ENCODE measurements at places on chromosomes 12 and 14. TPM values are rescaled to one million over a fixed set of nuclear protein-coding genes. Genes with fewer than 3 reads are reported as not detected.
A peak's percentile ranks its signal among the peaks of the same experiment; 100 is the strongest.

GPR84 gene
- total RNA-seq, result not detected

KRT6C gene
- not detected for total RNA-seq

TIGAR gene
- total RNA-seq, result 18.0 TPM

PPFIA2 gene
- total RNA-seq, result 1.1 TPM

PARPBP gene
- total RNA-seq, result 20.5 TPM

KRT78 gene
- not detected for total RNA-seq

DNA sequence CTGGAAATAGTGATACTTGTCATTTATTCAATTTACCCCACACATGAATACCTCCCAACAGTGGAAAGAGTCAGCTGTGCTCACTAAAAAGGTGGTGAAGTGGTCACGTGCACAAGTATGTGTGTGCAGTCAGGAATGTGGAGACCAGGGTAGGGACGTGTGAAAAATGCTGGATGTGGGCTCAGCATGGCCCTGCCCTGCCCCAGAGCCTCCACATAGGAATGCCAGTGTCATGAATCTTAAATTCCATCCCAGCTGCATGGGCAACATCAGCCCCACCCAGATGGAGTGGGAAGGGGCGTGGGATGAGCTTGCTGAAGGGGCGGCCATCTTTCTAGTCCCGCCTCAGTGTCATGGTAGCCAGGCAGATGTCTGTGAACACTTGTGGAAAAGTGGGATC, 87.7 kb downstream of the C12orf75 start:
- H3K4me1 ChIP-seq, result no peaks in the 10 kb centered on the region
- DNase-seq, result no peak
- H3K27me3 ChIP-seq, result no peaks in the 10 kb centered on the region
- no peak overlapping the region for H3K4me3 ChIP-seq

DNA sequence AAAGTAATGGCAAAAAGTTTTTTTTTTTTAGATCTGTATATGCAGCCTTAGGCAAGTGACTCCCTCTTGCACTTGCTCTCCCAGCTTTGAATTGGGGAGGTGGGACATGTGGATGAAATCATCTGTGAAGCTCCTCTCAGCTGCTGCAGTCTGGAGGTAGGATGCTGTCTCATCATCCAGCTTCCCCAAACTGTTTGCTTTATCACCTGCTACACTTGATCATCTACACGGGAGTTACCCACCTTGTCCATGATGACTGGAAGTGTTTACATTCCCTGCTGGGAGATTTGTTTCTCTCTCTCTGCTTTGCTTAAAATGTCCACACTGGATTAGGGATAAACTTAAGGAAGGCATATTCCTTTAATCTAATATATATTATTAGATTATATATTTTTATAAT, 8.5 kb upstream of the FGF23 start:
- 0 out of 2 replicates have a peak, but pooled peaks cover 6% of the 10 kb centered on the region for H3K4me1 ChIP-seq
- no peaks in the 10 kb centered on the region for H3K27me3 ChIP-seq
- no peak overlapping the region for H3K4me3 ChIP-seq

DNA sequence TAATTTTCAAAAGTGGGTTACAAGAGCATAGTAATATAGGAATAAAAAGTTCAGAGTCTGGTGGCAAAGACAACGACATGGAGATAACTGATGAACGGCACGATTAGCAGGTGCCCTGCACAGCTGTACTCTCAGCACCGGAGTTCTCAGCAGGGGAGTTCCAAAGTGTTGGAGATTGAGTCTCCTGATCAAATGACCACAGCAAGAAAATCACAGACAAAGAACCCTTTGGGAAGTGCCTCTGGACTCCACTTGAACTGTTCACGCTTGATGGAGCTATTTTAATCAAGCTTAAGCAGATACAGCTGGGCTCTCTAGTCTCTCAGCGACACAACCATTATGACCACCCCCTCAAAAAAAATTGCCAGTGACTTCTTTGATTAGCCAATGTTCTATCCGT, 153.1 kb downstream of the ALG10B start:
- H3K4me1 ChIP-seq, result peaks cover 5% of the 10 kb centered on the region
- peaks cover 16% of the 10 kb centered on the region for H3K36me3 ChIP-seq
- no peak overlapping the region for H3K4me3 ChIP-seq
- no peak overlapping the region for H3K27ac ChIP-seq
- no peak for DNase-seq

DNA sequence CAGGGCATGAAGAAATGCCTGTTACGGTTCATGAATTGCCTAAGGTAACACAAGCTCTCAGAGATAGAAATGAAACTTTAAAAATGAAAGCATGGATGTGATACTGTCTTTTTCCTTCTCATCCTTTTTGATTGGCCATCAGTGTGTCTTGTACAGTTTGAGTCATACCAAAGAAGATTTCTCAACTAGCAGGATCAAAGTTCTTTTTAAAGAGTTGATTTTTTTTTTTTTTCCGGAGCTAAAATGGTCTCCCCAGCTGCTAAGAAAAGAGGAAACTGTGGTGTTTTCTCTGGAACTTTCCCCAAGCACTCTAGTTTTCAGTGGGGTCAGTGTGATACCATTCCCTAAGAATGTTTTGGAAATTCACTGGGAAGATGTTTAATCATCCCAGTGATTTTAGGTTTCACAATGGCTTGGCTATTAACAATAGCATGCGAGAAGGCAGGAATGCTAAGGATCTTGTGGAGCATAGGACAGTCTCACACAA, 105.0 kb downstream of the ETNK1 start:
- no peaks in the 10 kb centered on the region for H3K27me3 ChIP-seq
- no peak for DNase-seq
- no peak overlapping the region for H3K27ac ChIP-seq
- H3K36me3 ChIP-seq, result no peaks in the 10 kb centered on the region
- H3K4me1 ChIP-seq, result peaks cover 5% of the 10 kb centered on the region
- no peak overlapping the region for H3K4me3 ChIP-seq

DNA sequence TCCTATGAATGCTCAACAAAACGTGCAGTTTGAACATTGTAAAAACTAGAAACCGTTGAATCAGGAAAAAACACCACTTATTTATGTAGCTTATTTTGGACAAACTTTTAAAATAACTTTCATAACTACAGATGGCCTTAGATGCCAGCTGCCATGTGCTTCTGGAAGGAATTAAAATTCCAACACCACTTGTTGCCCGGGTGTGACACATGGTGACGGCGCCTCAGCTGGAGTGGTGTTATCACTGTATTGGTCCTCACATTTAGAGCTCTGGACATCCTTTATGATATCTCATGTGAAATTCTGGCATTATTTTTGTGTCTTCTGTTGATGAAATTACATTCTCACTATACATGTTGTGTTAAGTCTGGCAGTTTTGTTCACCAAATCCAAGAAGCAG, 211.0 kb downstream of the IPO8 start:
- H3K27ac ChIP-seq, result no peak overlapping the region
- no peak overlapping the region for H3K4me3 ChIP-seq
- no peaks in the 10 kb centered on the region for H3K36me3 ChIP-seq

- no peak overlapping the region for H3K27ac ChIP-seq
- H3K4me3 ChIP-seq, result no peak overlapping the region
- no peaks in the 10 kb centered on the region for H3K27me3 ChIP-seq
Observed at GRCh38 chr14:22551605-22551997, 37.4 kb downstream of the DAD1 start.

DNA sequence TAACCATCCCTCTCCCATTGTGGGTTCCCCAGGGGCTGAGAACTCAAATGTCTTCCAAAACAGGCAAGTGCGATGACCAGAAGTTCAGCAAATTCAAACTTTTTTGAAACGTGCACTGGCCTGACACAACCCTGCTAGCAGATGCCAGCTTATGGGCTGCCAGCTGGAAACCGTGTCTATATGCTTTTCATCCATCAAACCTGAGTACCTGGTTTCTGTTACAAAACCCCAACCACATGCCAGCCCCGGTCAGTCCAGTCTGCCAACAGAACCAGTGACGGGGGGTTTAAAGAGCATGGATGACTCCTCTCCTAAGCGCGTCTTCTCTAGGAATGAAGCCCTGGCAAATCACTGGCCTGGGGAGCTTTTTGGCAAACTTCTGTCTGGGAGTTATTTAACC, 189.7 kb downstream of the TTC7B start:
- no peak overlapping the region for H3K27ac ChIP-seq
- no peaks in the 10 kb centered on the region for H3K36me3 ChIP-seq
- H3K4me1 ChIP-seq, result peaks cover 36% of the 10 kb centered on the region
- no peaks in the 10 kb centered on the region for H3K27me3 ChIP-seq

GRCh38 chr14:96852823-96853422, 55.7 kb downstream of the VRK1 start:
- H3K27ac ChIP-seq, result peak overlapping the region; percentile 58
- H3K36me3 ChIP-seq, result peaks cover 33% of the 10 kb centered on the region
- DNase-seq, result no peak
- H3K4me1 ChIP-seq, result 0 out of 2 replicates have a peak, but pooled peaks cover 7% of the 10 kb centered on the region

- no peak overlapping the region for H3K4me3 ChIP-seq
- H3K27me3 ChIP-seq, result no peaks in the 10 kb centered on the region
- H3K4me1 ChIP-seq, result no peaks in the 10 kb centered on the region
- DNase-seq, result no peak
Observed at GRCh38 chr14:32620303-32620702, 291.2 kb downstream of the AKAP6 start.

GRCh38 chr12:102602521-102602920, 122.2 kb upstream of the IGF1 start:
- no peak overlapping the region for H3K4me3 ChIP-seq
- peaks cover 4% of the 10 kb centered on the region for H3K36me3 ChIP-seq
- H3K27ac ChIP-seq, result no peak overlapping the region
- peaks cover 4% of the 10 kb centered on the region for H3K4me1 ChIP-seq
- no peak for DNase-seq
- no peaks in the 10 kb centered on the region for H3K27me3 ChIP-seq

- peak overlapping the region; percentile 15 for H3K27ac ChIP-seq
- peaks cover 52% of the 10 kb centered on the region for H3K4me1 ChIP-seq
- H3K36me3 ChIP-seq, result no peaks in the 10 kb centered on the region
- no peak overlapping the region for H3K4me3 ChIP-seq
- DNase-seq, result no peak
Observed at GRCh38 chr14:68934066-68934465, 45.0 kb downstream of the ACTN1 start.

GRCh38 chr14:99512110-99512449, 30.9 kb downstream of the CCNK start:
- no peak overlapping the region for H3K4me3 ChIP-seq
- H3K36me3 ChIP-seq, result peaks cover 26% of the 10 kb centered on the region
- no peak for DNase-seq
- H3K4me1 ChIP-seq, result peaks cover 14% of the 10 kb centered on the region
- no peak overlapping the region for H3K27ac ChIP-seq

DNA sequence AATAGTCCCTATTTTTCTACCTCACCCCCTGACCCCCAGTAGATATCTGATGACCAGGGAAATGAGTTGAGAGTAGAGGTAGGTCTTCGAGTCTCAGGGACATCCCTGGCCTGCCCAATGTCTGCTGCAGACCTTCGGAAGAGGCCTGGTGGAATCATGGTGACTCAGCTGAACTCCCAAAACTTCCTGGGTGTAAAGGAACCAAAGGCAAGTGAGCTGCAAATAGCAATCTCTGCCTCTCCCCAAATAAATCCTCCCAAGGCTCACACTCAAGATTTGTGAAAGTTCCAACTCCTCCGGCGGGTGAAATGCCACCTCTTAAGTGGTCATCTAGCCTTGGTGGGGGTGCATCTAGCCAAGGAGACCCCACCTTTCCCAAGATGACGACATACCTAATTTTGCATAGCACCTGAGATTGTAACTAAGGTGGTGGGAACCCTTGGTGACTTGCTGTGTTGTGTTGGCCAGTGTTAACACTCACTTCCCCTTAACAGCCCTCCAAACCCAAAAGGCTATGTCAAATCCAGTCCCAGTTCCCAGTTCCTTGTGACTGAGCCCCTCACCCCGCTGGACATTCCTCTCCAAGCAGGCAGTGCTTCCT, 6.3 kb downstream of the ZFP36L1 start:
- peaks cover 45% of the 10 kb centered on the region for H3K36me3 ChIP-seq
- H3K4me1 ChIP-seq, result peaks cover 41% of the 10 kb centered on the region
- H3K4me3 ChIP-seq, result no peak overlapping the region
- peak overlapping the region; percentile 92 for H3K27ac ChIP-seq
- no peak for DNase-seq

- H3K36me3 ChIP-seq, result no peaks in the 10 kb centered on the region
- no peak for DNase-seq
- H3K4me3 ChIP-seq, result no peak overlapping the region
- no peaks in the 10 kb centered on the region for H3K4me1 ChIP-seq
Observed at GRCh38 chr14:59175404-59175803, 13.1 kb upstream of the DAAM1 start.

GRCh38 chr12:26153421-26154154, 28.8 kb upstream of the BHLHE41 start:
- H3K27me3 ChIP-seq, result no peaks in the 10 kb centered on the region
- H3K27ac ChIP-seq, result no peak overlapping the region
- peaks cover 42% of the 10 kb centered on the region for H3K4me1 ChIP-seq

- no peaks in the 10 kb centered on the region for H3K27me3 ChIP-seq
- no peak overlapping the region for H3K27ac ChIP-seq
- DNase-seq, result no peak
- H3K4me1 ChIP-seq, result no peaks in the 10 kb centered on the region
Observed at GRCh38 chr12:94353130-94353529, 106.5 kb downstream of the CEP83 start.

- peaks cover 76% of the 10 kb centered on the region for H3K27me3 ChIP-seq
- peak overlapping the region; percentile 45 for H3K27ac ChIP-seq
- peaks cover 18% of the 10 kb centered on the region for H3K36me3 ChIP-seq
- H3K4me1 ChIP-seq, result peaks cover 67% of the 10 kb centered on the region
Observed at GRCh38 chr14:56807386-56808109, 2.7 kb downstream of the OTX2 start.

GRCh38 chr12:78683031-78683430, 181.5 kb upstream of the SYT1 start:
- H3K27me3 ChIP-seq, result no peaks in the 10 kb centered on the region
- DNase-seq, result no peak
- H3K36me3 ChIP-seq, result no peaks in the 10 kb centered on the region
- peaks cover 12% of the 10 kb centered on the region for H3K4me1 ChIP-seq

- H3K4me3 ChIP-seq, result no peak overlapping the region
- peaks cover 14% of the 10 kb centered on the region for H3K4me1 ChIP-seq
- H3K27ac ChIP-seq, result no peak overlapping the region
- H3K36me3 ChIP-seq, result no peaks in the 10 kb centered on the region
Observed at GRCh38 chr14:54690887-54691286, 124.0 kb downstream of the SAMD4A start.

- no peaks in the 10 kb centered on the region for H3K4me1 ChIP-seq
- no peak overlapping the region for H3K4me3 ChIP-seq
- no peaks in the 10 kb centered on the region for H3K27me3 ChIP-seq
- DNase-seq, result no peak
Observed at GRCh38 chr12:69833696-69834095, 8.7 kb downstream of the MYRFL start.

- H3K4me3 ChIP-seq, result no peak overlapping the region
- no peak overlapping the region for H3K27ac ChIP-seq
- peaks cover 2% of the 10 kb centered on the region for H3K27me3 ChIP-seq
- no peak for DNase-seq
Observed at GRCh38 chr12:63163541-63163940, 12.5 kb upstream of the AVPR1A start.

Measured in WTC11 (cell line).